ENCODE measurements at places on chromosomes 1 and 21. TPM values are rescaled to one million over a fixed set of nuclear protein-coding genes. Genes with fewer than 3 reads are reported as not detected.

DNA sequence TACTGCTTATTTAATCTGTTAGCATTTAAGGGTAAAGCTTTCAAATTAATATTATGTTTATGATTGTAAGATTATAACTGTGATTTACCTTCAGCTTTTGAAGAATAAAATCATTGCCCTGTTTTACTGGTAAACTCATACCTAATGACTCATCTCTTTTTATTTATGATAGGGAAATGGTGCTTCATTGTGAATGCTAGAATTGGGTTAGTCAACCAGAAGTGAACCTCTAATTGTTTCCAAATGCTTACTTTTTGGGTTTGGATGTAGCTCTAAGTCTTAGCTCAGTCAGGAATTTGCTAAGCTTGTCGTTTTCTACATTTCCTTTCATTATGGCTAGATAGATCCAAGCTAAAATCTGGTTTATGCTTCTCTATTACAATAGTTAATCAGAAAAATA is 59.4 kb downstream of the SLC30A7 start:
- DNase-seq, result no peak

GRCh38 chr1:110098222-110099026 is 13.8 kb upstream of the UBL4B start:
- DNase-seq, result no peak

DNA sequence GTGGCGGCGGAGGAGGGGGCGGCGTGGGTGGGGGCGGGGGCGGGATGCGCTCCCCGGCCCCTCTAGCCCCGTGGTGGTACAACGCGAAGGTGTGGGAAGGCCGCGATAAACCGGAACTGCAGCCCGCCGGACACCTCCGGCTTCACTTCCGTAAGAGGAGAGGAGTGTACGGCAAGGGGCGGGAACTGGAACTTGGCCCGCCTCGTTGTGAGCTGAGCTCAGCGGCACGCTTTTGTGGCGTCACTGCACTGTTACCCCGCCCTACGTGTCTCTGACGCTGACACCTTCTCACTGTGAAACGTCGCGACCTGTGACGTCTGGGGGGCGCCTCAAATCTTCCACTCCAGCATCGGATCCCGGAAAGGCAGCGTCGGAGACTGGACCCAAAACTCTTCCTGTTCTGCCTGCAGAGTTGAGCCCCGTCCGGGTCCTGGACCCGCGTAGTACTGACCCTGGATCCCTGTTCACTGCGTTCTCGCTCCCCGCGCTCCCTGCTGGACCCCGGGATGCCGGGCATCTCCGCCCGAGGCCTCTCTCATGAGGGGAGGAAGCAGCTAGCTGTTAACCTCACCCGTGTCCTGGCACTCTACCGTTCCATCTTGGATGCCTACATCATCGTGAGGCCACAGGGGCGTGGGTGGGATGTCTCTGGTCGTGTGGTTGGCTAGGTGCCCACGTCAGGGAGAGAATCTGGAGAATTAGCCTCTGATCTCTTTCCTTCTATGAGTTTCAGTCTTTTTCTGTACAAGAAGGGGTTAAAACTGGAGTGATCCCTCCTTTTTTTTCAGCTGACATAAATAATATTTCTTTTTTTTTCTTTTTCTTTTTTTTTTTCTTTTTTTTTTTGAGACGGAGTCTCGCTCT is at the start of gene ISG20L2:
ISG20L2 (minus strand) TSS at position 168 of the 864 bp plus-strand sequence. CDS start 1,114 bp downstream, outside the sequence.
- peak; percentile 99 for DNase-seq

DNA sequence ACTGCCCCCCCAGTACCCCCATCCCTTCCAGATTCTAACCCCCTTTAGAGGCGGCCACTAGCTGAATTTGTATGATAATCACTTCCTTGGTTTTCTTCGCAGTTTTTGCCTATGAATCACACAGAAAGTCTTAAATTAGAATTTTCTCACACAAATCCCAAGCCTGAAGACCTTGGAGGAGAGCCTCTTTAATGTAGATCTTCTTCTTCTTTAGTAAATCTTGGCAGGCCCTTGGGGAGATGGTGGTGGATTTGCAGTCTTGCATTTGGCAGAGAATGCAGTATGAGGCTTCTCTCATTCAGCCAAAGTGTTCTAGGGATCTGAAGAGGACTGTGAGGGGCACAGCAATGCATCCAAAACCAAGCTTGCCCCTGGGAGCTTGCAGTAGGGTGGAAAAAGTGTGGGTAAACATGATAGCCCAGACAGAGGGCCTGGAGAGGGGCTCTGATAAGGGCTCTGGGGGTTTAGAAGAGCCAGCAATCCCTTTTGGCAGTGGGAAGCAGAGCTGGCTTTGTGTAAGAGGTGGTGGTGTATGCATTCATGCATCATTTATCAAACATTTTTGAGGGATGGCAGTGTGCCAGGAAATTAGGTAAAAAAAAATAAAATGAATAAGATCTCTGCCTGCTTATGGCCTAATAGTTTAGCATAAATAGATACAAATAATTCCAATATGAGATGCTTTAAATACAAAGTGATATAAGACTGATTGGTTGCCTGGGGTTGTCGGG is 7.7 kb upstream of the CDC42 start:
- DNase-seq, result no peak

- DNase-seq, result no peak
Measured at GRCh38 chr1:63843010-63843409, 69.2 kb downstream of the ROR1 start.

DNA sequence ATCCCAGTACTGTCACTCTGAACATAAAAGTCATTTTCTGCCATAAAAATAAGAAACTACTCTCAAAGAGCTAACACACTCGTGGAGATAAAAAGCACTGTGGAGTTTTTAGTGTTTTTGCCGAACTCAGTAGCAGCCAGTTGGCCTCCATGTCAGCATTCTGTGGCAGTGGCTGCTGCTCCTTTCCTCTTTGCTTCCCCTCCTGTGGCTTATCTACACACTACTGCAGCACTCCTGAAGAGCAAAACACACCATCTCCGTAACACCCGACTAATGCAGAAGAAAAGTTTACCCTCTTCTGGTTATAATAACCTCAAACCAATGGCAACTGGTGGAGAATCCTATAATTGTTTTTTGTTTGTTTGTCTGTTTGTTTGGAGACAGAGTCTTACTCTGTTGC is 44.9 kb downstream of the RAB3GAP2 start:
- no peak for DNase-seq

DNA sequence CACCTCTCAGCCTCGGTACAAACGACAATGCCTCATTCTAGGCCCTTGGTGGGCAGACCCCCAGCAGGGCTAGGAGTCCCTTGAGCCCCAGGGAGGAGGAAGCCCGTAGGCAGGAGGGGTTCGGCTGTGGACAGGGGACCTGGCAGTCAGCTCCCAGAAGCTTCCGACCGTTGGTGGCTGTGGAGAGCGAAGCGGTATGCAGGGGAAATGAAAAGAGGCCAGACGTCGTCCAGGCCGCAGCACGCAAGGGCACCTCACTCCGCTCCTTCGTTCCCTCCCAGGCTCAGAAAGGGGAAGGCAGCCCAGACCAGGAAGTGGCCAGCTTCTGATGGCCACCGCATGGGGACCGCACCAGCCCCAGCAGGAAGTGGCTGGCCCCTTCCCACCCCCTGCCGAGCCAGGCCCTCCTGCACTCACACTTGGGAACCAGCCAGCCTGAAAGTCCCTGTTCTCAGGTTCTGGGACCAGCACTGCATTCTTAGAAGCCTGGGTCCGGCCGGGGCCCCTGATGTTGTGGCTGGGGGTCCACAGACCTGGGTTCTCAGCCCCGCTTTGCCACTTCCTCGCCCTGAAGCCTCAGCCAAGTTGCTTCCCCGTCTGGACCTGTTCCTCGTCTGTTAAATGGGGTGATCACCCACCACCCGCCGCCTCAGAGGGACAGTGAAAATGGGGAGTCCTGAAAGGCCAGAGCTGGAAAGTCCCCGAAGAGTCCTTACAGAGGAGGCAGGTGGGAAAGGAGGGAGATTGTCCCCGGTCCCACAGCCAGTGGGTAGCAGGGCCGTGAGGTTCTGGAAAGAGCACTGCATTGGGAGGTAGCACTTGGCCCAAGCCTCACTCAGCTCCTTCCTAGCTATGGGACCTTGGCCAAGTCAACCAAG is 104.0 kb upstream of the RUNX3 start:
- no peak for DNase-seq

DNA sequence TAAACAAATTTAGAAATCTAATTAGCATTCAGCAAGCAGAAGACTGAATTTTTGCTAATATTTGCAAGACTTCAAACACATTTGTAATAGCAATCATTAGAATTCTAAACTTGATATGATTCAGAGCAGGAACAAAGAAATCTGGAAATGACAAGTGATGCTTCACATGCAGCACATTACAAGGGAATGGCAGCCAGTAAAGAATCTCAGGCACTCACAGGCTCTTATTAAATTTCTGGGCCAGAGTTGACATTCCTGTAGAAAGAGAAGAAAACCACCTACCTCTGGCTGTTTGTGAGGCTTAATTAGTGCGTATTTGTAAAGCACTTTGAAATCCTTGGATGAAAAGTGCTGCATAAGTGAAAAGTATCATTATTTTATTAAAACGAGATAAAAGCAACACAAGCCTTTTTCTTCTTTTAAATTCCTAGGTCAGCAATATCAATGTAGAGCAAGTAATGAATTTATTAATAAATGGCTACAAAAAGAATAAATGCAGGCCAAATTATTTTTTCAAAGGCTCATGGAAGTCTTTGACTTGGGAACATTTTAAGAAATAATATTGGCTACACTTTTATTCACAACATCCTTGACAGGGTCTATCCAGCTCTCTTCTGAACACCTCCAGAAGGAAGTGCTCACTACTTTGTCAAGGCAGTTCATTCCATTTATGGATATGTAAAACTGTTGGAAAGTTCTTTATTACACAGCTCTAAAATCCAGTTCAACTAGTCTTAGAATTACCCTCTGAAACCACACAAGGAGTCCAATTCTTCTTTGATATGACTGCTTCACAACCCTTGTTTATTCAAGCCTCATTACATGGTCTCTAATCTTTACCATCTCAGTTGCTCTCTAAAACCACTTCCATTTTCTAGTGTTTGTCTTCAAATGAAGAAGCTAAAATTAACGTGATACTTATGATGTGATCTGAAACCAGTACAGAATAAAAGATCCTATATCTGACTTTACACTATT is 32.1 kb upstream of the SCYL3 start:
- DNase-seq, result no peak

- DNase-seq, result no peak
Measured at GRCh38 chr1:155962599-155963211, 15.6 kb downstream of the ARHGEF2 start.

DNA sequence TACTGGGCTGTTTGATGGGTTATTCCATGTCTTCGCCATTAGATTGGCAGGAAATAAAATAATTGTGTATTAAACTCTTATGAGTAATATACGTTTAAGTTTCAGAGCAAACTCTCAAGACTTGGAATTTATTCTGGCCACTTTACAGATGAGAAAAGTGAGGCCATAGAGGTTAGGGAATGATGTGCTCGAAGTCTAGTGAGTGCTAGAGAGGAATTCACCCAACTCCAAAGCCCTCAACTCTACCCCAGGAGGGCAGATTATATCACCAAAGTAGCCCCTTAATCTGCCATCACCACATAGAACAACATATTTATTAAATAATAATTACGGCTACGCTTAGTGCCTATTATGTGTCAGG is 440 bp upstream of the MUL1 start:
- DNase-seq, result no peak

DNA sequence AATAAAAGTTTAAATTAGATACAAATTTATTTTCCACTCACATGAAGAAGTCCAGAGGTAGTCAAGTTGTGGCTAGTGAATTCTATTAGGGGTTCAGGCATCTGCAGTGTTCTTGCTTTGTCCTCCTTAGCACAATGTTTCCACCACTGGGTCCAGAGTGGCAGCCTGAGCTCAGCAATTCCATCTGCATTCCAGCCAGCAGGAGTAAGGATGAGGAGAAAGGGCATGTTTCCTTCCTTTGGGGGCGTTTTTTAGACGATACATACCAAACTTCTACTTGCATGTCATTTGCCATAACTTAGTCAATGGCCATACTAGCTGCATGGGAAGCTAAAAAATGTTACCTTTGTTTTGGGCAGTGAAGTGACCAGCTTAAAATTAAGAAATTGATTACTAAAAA is 98.5 kb upstream of the VANGL1 start:
- no peak for DNase-seq

DNA sequence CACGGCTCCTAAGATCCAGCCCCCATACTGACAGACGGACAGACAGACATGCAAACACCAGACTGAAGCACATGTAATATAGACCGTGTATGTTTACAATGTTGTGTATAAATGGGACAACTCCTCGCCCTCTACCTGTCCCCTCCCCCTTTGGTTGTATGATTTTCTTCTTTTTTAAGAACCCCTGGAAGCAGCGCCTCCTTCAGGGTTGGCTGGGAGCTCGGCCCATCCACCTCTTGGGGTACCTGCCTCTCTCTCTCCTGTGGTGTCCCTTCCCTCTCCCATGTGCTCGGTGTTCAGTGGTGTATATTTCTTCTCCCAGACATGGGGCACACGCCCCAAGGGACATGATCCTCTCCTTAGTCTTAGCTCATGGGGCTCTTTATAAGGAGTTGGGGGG is 23.2 kb downstream of the TMEM53 start:
- no peak for DNase-seq

DNA sequence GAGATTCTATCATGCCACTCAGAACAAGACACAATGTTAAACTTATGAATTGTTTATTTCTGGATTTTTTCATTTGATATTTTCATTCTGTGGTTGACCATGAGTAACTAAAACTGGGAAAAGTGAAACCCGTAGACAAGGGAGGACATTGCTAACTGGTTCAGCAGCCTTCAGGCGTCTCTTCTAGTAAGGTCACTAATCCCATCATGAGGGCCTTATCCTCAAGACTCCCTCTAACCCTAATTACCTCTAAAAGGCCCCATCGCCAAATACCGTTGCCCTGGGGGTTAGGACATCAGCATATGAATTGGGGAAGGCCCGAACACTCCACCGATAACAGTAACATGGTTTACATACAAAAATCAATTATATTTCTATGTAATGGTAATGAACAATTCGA is 247.6 kb downstream of the TM2D1 start:
- DNase-seq, result no peak

GRCh38 chr1:66478116-66478515 is 55.8 kb upstream of the SGIP1 start:
- no peak for DNase-seq

DNA sequence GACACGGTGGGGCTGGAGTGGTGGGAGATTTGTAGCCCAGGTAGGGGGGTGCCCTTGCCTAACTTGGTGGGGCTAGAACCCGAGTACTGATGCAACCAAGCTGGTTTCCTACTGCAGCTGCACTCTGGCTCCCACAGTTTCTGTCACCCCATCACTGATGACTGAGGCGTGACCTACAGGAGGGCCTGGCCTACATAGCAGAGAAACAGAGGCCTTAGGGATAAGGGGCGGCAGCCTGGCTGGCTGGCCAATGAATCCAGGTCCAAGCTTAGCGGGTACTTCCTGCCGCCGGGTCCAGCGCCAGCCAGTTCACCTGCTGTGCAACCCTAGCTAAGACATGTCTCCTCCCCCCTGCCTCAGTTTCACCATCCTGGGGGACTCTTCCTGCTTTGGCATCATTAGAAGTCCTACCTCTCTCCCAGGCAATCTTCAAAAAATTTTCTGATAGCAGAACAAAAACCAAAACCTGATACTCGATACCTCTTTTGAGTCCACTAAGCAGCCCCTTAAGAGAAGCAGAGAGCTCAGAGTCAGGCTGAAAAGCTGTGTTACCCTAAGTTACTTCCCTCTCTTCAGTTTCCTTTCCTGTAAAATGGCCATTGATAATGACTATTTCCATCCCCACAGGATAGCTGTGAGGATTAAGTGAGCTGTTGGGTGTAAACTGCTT is 27.3 kb upstream of the RNF19B start:
- DNase-seq, result no peak

GRCh38 chr21:36104317-36105300 is 30.3 kb upstream of the CBR3 start:
- peak; percentile 72 for DNase-seq

CHI3L1 gene
- not detected for total RNA-seq

SLC45A1 gene
- 0.98 TPM for total RNA-seq

NCAM2 gene
- total RNA-seq, result not detected

SMCP gene
- not detected for total RNA-seq

AMY1C gene
- total RNA-seq, result not detected

TTC39A gene
- total RNA-seq, result not detected

AADACL4 gene
- total RNA-seq, result not detected

LRRC8B gene
- 16.8 TPM for total RNA-seq

Data from CD4-positive, alpha-beta T cell (primary cell).